ENCODE measurements at places on chromosomes 13 and 19. TPM values are rescaled to one million over a fixed set of nuclear protein-coding genes. Genes with fewer than 3 reads are reported as not detected.

DMKN gene
- total RNA-seq, result 135 TPM

TMEM221 gene
- 3.9 TPM for total RNA-seq

ACER1 gene
- total RNA-seq, result not detected

DNA sequence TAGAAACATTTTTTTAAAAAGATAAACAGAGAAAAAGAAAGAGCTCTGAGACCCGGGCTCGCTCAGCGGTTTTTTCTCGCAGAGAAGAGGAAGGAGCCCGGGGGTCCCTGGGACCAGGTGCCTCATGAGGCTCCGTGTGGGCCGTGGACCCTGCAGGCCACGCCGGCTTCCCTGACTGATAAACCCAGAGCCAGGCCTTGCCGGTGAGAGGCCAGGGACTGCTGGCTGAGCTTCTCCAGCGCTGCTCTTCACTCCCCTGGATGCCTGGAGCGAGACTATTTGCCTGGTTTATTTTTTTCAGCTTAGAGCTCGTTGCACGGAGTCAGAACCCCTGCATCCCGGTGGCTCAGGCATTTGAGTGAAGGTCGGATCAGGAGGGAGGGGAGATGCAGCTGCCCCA, 53.4 kb upstream of the F7 start:
- DNase-seq, result no peak

GRCh38 chr13:51797664-51798488, 6.1 kb downstream of the DHRS12 start:
- DNase-seq, result peak; percentile 66

GRCh38 chr13:110470272-110471009, 91.1 kb downstream of the RAB20 start:
- no peak for DNase-seq

GRCh38 chr13:61728471-61728870, 312.8 kb upstream of the PCDH20 start:
- no peak for DNase-seq

- DNase-seq, result peak; percentile 35
Observed at GRCh38 chr19:5369962-5370367, 29.4 kb upstream of the PTPRS start.

DNA sequence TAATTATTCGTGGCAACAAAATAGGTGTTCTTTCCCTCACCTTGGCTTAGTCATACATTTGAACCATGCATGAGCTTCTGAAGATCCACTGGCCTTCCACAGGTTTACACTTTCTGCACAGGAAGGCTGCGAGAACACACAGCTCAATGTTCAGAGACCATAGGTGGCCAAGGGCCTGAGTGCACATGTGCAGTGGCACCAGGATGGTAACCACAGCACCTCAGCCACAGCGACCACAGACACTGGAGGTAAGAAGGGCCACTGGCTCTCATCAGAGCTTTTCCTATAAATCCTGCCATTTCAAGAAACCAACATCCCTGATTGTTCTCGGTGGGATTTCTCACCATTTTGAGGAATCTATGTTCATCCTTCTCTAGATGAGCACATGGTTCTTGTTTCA, 1.6 kb downstream of the DCLK1 start:
- DNase-seq, result no peak
